Vagina (tissue), 2 donors: ENCODE measurements at places on chromosomes 16 and 17.

DNA sequence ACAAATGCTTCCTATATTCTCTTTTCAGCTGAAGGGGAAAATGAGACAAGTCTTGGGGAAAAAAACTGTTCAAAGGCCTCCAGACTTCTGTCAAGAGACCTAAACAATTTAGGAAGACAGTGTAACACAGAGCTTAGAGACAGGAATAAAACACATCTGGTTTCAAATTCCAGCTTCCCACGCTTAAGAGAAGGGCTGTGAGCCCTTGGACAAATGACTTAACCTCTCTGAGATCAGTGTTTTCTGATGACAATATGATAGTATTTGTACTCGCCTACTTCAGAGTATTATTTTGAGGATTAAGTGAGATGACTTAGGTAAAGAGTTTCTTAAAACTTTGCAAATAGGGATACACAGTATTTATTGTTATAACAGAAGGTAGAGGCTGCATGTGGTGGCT, 29.5 kb downstream of the SMURF2 start:
- DNase-seq: no peak

GRCh38 chr16:1378804-1379303, 27.1 kb downstream of the GNPTG start:
- no peak for DNase-seq

DNA sequence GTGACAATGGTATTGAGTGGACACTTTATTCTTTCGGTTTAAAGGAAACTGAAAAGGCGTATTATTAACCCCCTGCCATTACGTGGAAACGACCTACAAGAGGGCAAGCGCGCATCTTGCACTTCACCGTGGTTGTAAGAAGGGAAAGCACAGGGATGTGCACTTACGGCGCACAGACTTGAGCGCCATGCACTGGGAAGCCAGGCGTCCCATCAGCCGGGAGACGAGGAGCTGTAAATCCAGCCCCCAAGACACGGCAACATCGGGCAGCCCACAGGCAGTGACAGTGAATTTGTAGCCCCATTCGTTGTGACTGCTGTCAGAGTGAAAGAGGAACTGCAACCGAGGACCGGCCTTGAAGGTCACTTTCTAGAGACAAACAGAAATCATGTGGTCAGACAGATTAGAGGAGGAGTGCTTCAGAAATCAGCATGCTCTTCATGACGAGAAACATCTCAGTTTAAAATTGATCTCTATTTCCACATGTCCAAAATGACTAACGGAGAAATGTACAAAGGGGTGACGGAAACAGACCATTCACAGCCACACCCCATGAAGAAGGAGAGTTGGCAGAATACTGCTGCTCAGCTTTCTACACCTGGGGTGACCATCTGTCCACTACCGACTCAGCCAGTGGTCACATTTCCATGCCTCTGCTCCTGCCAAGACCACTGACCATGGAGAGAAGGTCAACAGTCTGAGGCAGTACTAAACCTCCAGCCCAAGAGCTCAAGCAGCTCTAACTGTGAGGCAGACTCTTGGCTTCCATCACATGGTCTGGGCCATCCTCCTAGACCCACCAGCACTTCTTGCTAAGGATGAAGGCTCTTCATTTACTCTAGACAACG, 68.6 kb downstream of the ZZEF1 start:
- DNase-seq: no peak

DNA sequence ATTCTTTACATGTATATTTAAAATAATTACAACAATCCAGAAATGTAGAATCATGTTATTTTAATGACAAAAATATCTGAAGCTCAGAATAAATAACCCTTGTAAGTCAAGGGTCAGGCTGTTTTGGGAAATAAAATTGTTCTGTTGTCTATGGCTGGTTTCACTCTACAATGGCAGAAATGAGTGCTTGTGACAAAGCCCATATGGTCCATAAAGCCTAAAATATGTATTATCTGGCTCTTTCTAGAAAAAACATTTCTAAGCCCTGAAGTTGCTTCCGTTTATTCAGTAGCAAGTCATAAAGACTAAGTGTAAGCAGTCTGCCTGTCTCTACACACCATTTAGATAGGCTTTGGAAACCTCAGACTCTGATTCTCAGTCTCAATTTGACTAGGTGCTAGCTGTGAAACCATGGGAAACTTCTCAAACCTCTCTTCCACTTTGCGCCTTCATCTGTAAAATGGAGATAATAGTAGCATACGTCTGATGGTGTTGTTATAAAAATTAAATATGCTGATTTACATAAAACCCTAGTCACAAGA, 365.7 kb upstream of the CA10 start:
- DNase-seq: no peak

DNA sequence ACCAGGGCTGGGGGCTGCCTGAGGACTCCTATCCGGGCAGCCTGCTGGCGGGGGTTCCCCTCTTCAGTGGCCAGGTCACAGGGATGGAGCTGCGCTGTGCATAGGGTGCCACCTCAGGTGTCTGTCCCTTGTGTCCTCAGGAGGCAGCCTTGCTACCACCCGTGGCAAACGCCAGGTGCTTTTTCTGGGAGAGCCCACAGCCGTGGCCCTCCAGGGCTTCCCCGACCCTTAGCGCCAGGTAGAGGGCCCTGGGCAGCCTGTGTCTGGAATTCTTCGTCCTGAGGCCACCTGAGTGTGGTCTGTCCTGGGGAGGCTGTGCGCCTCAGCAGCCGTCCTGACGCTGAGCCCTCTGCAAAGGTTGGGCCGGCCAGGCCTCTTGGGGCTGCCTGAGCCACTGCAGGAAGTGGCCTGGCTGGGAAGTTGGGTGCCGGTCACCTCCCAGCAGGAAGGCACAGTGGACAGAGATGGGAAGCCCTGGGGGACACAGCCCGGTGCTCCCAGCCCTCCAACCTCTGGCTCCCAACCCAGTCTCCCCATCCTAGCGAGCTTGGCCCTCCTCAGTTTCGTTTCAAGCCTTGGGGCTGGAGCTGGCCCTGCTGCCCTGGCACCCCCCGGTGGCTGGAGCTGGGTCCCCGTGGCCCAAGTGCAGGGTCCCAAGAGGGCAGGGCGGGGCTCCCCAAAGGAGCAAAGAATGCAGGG, 7.6 kb upstream of the BAIAP3 start:
- no peak for DNase-seq

DNA sequence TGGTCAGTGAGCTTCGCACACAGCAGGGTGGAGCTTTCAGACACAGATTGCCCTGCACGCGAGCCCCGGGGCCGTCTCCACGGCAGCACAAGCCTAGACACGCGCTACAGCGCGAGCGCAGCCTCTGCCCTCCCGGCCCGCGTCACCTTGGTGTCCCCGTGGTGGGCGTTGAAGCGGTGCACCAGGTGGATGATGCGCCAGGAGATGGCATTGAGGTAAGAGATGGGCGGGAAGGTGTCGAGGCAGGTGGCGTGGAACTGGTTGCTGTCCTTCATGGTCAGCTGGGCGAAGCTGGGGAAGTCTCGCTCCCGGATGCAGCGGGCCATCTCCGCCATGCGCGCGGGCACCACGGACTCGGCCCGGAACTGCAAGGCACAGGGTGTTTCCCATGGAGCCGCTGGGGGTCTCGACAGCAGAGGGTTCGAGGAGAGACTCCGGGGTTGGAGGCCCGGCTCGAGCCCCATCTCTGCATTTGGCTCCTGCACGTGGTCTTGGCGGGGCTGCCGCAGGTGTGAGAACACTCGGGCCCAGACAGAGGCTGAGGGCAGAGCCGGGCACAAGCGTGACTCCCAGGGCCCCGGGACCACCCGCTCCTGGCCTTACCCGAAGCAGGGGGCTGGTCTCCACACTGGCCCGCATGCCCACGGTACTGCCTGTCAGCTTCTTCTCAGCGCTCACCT, 4.3 kb upstream of the CYBA start:
- no peak for DNase-seq

DNA sequence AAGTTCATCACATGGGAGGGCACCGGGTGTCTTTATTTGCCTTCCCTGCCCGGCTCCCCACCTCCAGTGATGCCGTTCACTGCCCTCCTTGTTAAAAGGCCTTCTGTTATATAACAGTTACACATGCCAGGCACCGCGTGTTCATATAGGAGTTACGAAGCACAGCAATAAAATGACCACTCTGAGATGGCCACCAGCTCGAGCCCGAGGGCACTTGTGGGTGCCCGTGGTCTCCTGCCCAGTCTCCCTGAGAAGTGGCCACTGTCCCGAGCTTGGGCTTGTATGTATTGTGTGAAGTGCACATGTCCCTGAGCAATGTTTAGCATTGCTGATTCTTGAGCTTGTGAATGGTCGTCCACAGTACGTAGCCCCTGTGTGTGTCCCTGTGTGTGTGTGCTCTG, 355.6 kb downstream of the SEC14L1 start:
- DNase-seq: no peak

- DNase-seq: no peak
Measured at GRCh38 chr16:47134550-47134949, 9.2 kb downstream of the NETO2 start.

DNA sequence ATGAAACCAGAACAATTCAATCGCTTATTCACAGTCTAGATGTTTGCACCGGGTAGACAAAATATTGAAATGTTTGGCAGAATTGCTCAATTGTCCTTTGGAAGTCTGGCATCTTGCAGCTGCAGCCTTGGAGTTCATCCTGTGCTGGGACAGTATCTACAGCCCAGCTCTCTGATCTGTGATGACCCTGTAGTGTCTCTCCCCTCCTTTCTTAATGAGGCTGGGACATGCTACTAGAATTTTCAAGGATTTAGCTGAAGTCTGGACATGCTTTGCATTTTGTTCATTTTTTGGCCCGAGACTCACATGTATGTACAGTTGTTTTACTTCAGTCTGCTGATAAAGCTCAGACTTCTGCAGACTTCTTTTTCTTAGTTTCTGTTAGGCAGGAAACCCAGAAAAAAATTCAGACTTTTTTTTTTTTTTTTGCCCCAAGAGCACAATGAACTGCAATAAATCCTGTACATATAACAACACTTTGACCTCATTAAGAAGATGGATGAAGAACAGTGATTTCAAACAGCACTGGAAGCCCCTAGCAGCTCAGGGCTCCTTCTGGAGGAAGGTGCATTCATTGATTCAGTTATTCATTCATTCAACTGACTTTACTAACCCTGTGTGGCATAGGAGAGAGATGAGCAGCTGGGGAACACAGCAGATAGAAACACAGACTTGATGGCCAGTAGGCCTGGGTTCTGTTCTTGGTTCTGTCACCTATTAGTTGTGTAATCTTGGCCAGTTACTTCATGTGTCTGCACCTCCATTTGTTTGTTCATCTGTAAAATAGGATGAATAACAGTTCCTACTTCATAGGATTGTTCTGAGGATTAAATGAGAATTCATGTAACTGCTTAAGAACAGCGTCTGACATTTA, 210.0 kb downstream of the MAP2K4 start:
- no peak for DNase-seq

GRCh38 chr17:61388561-61389356, 10.9 kb upstream of the TBX2 start:
- no peak for DNase-seq

DNA sequence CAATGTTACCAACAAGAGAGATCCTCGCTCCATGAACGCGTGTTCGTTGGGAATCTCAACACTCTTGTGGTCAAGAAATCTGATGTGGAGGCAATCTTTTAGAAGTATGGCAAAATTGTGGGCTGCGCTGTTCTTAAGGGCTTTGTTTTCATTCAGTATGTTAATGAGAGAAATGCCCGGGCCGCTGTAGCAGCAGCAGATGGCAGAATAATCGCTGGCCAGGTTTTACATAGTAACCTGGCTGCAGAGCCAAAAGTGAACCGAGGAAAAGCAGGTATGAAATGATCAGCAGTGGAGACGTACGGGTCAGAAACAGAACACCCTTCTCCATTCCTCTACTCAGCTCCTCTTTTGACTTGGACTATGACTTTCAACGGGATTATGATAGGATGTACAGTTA, 13.3 kb downstream of the SOCS1 start:
- DNase-seq: no peak

DNA sequence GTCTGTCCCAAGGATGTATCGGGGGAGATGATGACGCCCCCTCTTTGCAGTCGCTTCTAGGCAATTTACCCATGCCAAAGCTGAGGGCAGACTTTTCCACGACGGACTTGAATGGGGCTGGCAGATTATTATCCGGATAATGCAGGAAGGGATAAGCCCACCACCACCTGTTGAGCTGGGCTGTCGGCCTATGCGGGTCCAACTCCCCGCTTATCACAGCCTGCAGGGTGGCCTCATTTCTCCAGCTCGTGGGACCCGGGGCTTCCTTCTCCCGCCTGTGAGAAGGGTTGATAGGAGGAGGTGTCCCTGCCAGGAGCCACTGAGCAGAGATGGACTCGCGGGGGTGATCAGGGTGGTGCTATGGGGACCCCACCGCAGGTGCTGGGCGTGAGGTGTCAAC, 559 bp downstream of the CACNG5 start:
- DNase-seq: no peak

DNA sequence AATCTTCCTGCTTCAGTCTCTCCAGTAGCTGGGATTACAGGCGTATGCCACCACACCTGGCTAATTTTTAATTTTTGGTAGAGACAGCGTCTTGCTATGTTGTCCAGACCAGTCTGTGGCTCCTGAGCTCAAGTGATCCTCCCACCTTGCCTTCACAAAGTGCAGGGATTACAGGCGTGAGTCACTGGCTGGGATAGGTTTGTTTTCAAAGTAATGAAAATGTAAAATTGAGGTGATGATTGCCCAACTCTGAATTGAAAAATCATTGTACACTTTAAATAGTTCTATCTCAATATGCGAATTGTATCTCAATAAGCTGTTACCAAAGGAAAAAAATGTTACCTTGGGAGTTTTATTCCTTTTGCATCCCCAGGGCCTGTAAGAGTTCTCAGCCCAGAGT, 1.2 kb upstream of the AMFR start:
- no peak for DNase-seq

- DNase-seq: no peak
Measured at GRCh38 chr16:56812884-56813283, 52.1 kb upstream of the SLC12A3 start.

GRCh38 chr16:24054741-24055491, 201.2 kb upstream of the CACNG3 start:
- DNase-seq: no peak

DNA sequence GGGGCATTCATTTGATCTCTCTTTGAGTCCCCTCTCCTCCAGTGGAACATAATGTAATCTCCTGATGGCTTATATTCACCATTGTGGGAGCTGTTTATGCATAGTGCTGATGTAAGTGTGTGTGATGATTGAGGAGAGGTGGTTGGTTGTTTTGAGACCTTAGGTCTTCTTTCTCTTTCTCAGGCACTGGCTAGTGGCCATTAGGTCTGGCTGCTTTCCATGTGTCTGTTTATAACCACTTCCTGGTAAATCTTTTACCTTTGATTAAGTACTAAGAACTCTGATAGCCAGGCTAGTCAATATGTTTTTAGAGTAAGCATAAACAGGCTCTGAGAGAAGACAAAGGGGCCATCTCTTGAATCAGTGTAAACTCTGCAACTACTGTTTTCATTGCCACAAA, 27.9 kb downstream of the VAT1L start:
- no peak for DNase-seq
